ENCODE measurements at places on chromosomes 3 and 15. TPM values are rescaled to one million over a fixed set of nuclear protein-coding genes. Genes with fewer than 3 reads are reported as not detected.

GRCh38 chr3:45181496-45181895 lies 35.3 kb upstream of the CDCP1 start:
- no peak for DNase-seq

DNA sequence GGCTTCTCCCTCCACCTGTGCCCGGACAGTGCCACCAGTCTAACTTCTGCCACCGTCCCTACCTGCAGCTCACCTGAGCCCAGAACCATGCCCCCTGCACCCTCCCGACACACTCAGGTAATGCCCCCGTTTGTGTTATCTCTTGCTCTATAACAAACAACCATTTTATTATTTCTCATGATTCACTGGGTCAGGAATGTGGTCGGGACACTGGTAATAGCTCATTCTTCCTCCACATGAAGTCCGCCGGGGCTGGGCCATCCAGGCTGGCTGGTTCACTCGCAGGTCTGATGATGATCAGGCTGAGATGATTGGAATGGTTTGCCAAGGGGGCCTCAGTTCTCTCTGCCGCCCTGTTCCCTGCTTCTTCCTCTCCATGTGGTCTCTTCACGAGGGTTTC lies 20.3 kb upstream of the NR2E3 start:
- no peak for DNase-seq

Gene REC114
- not detected for total RNA-seq

Gene TNFAIP8L3
- total RNA-seq, result 2.9 TPM

DNA sequence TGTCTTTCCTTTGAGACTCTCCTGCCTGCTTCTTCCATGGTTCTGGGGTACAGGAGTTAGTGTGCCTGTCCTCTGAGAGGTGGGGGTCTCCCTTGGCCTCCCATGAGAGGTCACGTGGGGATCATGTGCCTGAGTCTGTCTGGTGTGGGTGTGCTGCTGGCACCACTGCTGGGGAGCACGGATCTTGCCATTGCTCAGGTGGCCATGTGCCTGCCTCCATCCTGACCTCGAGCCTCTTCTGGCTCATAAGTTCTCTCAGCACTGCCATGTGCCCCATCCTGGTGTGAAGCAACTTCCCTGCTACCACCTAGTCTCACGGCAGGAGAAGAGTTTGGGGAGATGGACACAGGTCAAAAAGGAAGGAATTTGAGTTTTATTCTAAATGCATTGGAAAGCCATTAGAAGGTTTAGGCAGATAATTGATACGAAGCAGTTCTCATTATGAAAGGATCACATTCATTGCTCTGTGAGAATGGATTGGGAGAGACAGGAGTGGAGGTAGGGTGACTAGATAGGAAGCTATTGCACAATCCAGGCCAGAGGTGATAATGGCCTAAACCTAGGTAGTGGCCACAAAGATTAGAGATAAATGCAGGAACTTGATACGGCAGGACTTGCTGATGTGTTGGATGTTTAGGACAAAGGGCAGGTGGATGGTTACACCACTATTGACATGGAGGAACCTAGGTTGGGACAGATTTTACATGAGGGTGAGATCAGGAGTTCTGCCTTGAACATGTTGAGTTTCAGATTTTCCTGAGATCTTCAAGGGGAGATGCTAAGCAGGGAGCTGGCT lies 173.0 kb upstream of the RORA start:
- DNase-seq, result no peak

- DNase-seq, result no peak
Measured at GRCh38 chr15:63905131-63905530, 71.4 kb upstream of the HERC1 start.

All from frontal cortex (tissue), 4 donors.